CD4-positive, alpha-beta T cell treated with Interleukin-17A for 4 hours (primary cell): ENCODE measurements at places on chromosomes 1 and 21.

GRCh38 chr1:244330318-244330625 lies 121.4 kb downstream of the ADSS2 start:
- DNase-seq: no peak

DNA sequence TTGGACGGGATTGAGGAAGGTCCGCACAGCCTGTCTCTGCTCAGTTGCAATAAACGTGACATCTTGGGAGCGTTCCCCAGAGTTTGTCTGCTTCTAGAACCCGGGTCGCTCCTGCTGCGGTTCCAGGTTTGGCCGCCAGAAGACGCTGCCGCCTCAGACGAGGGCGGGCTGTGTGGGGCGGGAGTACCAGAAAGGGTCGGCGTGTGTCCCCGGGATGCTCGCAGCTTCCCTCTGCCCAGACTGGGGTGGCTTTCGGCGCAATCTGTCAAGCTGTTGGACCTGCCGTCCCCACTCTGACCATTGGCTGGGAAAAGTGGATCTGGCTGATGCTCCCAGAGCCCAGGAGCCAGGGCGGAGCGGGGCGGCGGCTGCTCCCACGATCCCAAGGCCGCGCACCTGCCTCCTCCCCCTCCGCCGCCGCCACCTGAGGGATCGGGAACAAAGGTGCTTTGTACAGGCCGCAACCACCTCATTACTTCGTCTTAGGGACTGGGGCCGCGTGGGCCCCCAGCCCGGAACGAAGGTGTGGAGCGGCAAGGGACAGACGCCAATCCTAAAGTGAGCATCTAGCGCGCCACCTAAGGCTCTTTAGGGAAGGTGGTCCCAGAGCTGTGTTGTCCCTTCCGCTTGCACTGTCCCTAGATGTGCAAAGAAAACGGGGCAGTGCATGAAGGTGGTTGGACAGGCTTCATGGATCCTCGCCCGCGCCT lies 683 bp upstream of the EFNA4 start:
- peak; percentile 81 for DNase-seq

- DNase-seq: no peak
Measured at GRCh38 chr1:90919190-90919719, 102.6 kb downstream of the ZNF644 start.

DNA sequence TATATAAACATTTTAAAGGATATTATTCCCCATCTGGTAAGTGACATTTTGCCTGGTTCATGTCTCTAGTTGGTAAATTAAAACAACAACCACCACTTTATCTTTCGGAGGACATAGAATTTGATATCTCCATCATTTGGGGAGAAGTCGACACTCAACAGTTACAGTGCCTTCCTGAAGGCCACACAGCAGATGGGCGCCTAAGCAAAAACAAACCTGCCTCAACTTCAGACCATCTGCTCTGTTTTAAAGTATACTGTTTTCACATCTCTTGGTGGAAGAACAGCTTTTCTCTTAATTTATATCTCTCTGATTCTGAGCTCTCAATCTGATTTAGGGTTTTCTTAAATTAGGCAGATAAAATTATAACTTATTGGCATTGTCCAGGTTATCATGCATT lies 282.2 kb downstream of the RYR2 start:
- no peak for DNase-seq

GRCh38 chr1:5235355-5235899 lies 581.0 kb downstream of the AJAP1 start:
- no peak for DNase-seq

- DNase-seq: no peak
Measured at GRCh38 chr1:171814692-171815091, 26.6 kb upstream of the DNM3 start.
